GM19239 (cell line): ENCODE measurements at places on chromosomes 7 and 10.

- no peak for DNase-seq
Measured at GRCh38 chr10:70759781-70760180, 25.4 kb downstream of the TBATA start.

DNA sequence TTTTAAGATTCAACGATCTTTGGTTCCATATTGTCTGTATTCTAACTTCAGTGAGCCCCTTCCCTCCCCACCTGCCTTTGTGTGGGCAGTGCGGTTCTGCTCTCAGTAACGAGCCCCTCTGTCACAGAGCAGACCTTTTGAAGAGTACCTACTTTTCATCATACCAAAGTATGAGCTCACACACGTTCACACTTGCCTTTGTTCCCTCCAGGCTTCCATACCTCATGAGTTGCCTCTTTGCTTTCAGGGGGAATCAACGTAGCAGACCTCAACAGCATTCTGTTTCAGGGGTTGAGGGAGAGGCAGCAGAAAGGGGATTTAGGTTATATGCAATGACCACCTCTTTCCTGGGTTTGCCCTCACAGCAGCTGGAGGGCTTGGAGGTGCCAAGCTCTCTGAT is 211.4 kb upstream of the MDFIC start:
- no peak for DNase-seq

- DNase-seq: no peak
Measured at GRCh38 chr7:138431517-138431916, 28.5 kb upstream of the TRIM24 start.

- DNase-seq: no peak
Measured at GRCh38 chr7:154241988-154242387, 189.8 kb downstream of the DPP6 start.

GRCh38 chr7:149330914-149331567 is 69.0 kb downstream of the ZNF783 start:
- DNase-seq: no peak

DNA sequence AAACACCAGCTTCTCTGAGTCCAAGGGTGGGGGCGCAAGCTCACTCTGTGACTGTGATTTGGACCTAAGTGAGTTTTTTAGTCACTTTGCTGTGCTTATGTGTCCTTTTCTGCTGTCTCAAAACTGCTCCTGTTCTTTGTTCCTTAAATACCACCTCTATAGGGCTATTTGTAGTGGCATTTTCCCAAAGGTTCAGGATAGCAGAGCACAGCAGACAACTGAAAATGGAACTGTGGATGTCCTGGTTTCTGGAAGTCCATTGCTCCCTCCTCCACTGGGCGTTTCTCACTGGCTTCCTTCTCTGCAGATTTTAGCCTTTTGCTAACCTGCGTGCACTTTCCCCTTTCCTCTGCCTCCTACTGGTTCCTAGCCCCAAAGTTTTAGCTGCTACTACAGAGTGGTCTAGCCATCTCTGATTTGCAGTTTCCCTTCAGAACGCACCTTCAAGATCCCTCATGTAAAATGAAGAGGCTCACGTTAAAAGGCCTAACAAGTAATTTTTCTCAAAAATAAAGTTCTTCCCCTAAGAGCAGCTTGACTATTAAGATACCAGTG is 25.6 kb downstream of the BLVRA start:
- no peak for DNase-seq

DNA sequence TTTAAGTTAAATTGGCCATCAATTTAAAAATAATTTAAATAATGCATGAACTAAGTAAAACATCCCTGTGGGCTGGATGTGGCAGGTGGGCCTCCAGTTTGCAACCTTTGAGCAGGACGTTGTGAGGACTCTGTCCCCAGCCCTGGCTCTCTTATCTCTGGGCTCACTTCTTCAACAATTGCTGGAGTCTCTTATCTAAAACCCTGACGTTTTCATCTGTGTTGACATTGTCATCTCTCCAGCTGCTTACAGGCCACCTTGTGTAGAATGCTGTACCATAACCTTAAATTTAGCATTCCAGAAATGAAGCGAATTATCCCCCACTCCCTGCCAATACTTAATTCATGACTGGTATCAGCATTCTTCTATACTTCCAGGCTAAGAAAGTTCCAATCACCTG is 3.2 kb upstream of the KIF5B start:
- DNase-seq: no peak

DNA sequence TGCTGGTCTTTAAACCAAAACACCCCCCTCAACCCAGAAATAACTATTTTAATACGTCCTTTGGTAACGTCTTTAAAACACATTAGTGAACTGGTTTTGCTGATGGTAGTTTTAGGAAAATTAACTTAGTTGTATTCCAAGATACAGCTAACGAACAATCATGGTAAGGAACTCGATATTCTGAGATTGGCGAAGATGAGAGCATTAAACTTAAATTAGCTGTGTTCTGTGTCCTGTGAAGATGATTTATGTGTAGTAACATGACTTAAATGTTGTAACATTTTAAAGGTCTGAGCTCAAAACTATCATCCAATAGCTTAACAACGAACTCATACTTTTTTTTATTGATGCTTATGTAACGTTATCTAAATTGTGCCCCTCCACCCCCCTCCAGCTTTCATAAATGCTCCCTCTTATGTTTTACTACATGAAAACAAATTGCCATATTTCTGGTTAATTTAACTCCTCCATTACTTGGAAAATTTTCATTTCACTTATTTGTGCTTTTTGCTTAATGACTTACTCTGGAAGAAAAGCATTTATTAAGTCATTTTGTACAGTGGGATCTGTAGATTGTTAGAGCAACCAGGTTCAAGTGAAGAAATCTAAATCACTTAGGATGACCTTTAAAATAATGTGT is 1.7 kb downstream of the SDK1 start:
- DNase-seq: no peak

DNA sequence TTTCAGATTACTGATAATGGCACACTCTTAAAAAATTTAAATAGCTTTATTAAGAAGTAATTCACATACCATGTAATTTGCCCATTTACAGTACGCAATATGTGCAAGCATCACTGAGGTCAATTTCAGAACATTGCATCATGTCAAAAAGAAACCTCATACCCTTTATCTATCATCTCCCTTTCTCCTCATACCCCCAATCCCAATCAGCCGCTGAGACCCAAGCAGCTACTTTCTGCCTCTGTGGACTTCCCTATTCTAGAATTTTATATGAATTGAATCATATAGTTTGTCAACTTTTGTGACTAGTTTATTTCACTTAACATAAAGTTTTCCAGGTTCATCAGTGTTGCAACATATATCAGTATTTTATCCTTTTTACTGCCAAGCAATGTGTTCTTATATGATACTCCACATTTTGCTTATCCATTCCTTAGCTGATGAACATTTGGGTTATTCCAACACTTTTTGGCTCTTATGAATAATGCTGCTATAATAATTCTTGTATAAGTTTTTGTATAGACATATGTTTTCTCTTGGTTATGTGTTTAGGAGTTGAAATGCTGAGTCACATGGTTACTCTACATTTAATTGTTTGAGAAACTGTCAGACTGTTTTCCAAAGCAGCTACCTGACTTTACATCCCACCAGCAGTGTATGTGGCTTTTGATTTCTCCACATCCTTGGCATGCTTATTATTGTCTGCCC is 26.9 kb upstream of the TPK1 start:
- DNase-seq: no peak

DNA sequence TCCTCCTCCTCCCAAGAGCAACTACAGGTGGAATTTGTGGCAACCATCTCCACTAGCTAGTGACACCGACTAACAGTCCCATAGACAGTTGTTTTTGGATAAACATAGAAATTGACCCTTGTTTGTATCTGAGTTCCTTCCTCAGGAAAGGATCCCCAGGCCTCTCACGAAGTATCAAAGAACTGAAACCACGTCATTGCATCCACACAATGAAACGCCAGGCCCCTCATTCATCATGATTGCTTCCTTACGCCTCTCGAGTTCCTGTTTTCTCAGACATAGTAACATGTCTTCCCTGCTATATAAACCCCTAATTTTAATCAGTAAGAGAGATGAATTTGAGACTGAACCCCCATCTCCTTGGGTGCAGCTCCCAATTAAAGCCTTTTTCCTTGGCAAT is 18.1 kb downstream of the SLC35G1 start:
- DNase-seq: no peak

DNA sequence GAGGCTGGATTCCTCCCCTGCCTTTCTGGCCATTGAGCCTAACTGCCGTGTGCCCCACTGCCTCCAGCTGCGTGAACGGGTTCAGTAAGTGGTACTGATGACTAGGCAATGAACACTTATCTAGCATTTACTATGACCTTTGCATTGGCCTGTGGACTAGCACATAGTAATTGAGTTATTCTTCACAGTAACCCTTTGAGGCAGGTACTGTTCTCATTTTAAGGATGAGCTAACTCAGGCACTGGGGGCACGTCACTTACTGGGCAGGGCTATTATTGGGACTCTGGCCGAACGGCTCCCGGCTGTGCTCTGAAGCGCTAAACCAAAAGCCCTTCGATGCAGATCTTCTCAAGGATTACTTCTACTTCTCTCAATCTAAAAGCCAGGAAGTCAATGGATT is 38.3 kb downstream of the WIPF3 start:
- no peak for DNase-seq

- no peak for DNase-seq
Measured at GRCh38 chr10:4159173-4159572, 374.2 kb upstream of the KLF6 start.

DNA sequence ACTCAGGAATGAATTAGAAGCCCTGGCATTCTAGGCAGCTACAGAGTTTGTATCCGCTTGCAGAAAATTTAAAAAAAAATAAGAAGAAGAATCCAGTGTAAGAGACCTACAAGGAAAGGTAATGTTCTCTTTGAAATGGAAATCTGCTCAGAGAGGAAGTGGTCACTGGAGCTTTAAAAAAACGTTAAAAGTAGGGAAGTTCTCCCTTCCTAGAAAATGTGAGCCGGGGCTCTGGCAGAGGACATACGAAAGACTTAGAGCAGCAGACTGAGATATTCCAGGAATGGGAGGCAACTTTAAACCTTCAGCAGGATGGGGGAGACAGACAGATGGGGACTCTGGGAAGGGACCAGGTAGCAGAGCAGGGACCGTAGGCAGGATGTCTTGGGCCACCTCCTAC is 149.4 kb upstream of the NPS start:
- no peak for DNase-seq

GRCh38 chr10:13681095-13681494 is 94.3 kb downstream of the PRPF18 start:
- DNase-seq: no peak

GRCh38 chr7:43785420-43785819 is 26.9 kb downstream of the BLVRA start:
- no peak for DNase-seq

DNA sequence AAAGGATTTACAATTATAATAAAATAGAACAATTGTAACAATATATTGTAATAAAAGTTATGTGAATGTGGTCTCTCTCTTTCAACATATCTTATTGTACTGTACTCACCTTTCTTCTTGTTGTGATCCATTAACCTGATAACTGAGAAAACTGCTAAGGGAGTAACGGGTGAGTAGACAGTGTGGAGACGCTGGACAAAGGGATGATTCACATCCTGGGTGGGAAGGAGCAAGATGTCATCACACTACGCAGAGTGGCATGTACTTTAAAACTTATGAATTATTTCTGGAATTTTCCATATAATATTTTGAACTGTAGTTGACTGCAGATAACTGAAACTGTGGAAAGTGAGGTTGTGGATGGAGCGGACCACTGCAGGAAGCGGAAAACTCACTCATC is 91.2 kb upstream of the PLPP4 start:
- no peak for DNase-seq

GRCh38 chr10:4024027-4024426 is 239.0 kb upstream of the KLF6 start:
- no peak for DNase-seq

DNA sequence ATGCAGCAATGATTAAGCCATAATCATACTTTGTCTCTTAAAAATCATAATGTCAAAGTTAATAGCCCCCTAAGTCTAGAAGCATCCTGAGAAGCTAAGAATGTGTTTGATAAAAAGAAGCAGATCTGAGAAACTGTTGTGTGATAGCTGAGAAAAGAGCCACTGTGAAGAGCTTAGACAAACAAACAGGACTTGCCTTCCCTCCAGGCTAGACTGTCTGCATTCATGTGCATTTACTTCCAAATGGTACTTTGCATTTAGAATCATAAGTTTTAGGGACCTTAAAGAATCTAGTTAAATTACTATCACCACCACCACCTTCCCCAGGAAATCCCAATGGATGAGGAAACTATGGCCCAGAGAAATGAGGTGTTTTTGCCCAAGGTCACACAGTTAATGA is 62.7 kb upstream of the NFKB2 start:
- DNase-seq: no peak

- DNase-seq: no peak
Measured at GRCh38 chr10:61448091-61448490, 5.1 kb downstream of the TMEM26 start.

DNA sequence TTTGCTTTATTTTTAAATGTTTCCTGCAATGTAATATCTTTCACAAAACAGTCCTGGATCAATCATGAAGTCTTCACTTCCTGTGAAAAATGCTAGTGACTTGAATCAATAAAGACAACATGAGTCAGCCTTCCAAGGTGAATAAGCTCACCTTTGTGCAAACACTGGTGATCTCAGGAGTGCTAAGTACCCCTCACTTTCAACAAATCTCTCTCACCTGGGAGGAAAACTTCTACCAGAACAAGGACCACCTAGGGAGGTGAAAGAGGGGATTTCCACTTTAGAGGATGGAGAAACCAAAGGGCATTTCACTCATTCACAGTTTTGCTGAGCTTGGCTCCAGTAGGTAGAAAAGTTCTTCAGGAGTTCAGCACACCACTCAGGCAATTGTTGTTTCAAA is 64.8 kb downstream of the CALD1 start:
- no peak for DNase-seq

DNA sequence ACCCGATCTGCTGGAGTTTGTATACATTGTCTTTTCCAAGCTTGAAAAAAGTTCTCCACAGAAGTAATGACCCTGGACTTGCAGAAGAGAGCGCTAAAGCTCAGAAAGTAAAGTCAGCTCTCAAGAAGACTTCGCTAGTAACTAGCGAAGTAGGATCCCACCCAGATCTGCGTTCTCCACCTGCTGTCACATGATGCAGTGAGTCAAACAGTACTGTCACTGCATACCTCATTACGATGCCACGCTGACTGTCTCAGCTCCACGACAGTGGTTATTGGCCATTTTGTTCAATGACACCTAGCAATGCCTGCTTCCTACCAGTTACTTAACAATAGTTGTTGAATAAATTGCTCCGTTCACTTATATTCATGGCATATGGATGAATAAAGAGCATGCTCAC is 29.7 kb upstream of the SEC61G start:
- peak; percentile 6 for DNase-seq

DNA sequence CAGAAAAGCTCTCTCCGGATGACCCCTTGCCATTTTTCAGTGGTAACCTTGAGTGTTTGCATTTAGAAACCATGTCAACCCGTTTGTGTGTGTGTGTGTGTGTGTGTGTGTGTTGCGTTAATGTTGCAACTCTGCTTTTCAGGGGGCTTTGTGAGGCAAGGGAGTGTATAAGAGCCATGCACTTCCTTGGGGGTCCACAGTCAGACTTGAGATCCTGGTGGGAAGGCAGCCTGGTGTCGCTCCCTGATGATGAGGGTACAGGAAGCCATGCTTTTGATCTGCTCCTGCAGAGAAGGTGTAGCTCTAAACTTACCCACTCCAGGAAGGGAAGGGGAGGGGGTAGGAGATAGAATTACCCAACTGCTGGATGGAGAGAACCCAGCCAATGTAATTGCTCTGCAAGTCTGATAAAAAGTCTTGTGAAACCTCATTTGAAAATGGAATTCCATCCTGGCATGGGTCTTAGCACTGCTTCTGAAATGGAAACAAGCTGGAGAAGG is 10.7 kb downstream of the GRK5 start:
- no peak for DNase-seq
